ENCODE measurements at places on chromosomes 3 and 15.

GRCh38 chr3:37114251-37115145 lies 59.9 kb downstream of the LRRFIP2 start:
- no peak for DNase-seq

- DNase-seq = no peak
These were observed 815 bp upstream of the ZNF280D start for GRCh38 chr15:56734013-56734635.

DNA sequence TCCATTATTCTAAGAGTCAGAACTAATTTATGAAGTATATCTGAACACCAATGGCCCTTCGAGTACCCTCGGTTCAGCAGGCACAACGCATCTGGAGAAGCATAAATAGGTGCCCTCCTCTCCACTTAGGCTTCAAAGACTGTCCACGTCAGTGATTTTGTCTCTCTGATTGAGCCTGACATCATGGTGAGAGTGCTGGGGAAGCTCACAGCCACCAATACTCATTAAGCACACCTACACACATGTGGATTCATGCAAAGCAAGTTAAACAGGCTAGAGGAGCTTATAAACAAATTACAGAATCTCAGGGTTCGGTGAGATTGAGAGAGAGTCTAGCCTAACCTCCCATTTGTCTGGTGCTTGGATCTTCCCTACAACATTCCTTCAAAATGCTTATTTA lies 3.6 kb downstream of the CLDN1 start:
- DNase-seq = no peak

DNA sequence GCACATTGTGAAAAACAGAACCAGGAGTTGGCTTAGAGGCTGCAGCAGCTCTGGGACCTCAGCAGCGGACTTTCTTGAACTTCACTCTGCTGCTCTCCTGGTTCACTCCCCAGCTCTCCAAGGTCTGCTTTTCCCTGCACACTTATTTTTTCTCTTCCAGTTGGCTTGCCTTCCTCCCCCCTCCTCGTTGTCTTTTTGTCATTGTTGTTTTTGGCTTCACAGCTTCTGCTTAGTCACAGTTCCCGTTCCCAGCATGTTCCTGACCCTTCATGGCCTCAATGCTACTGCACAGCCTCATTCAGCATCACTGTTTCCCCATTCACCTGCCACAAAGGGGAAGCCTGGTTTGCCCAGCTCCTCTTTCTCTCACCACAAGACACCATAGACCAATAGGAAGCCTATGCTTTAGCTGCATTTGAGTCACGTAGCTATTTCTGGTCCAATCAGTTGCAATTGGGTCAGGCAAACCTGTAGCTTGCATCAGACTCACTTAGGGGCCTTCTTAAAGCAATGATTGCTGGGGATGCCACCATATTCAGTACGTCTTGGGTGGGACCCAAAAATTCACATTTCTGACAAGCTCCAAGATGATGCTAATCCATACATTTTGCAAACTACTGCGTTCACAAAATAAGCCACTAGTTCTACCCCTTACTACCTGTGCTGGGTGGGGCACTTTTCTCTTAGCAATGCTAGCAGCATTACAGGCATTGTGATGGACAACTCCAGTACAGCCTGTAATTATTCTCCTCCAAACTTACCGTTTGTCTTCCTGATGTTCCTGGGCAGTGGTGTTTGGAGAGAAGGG lies 7.8 kb upstream of the SUMF1 start:
- DNase-seq = peak; percentile 60

DNA sequence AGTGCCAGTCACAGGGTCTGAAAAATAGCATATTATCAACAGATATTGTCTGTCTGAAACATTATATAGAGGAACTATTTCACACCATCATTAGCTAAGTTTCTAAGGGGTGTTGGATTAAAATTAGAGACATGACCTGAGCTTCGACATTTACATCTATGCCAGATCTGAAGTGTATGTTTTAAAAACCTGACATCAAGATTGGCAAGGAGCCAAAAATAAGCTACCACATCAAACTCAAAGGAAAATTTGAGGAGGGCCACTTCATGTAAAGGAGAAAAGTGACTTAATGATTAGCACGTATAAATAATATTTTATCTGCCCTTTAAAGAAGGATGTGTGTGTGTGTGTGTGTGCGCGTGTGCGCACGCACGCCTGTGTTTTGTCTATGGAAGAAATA lies 752.0 kb upstream of the GRM7 start:
- DNase-seq = no peak

GRCh38 chr15:60576044-60576443 lies 97.1 kb upstream of the ICE2 start:
- DNase-seq = no peak

DNA sequence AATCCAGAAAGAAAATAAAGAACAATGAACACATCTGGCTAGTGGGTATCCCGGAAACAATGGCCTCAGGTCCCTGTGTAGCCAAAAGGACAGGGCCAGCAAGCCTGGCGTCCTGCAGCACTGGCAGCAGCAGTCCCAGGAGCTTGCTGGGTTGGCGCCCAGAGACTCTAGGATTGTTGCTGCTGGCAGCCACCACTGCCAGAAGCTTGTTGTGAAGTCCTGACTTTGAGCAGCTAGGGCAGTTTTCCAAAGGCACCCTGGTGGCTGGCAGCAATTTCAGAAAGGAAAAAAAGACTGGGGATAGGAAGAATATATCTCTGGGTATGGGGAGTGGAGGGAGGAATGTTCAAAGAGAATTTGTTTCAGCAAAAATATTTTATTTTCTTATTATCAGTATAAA lies 11.3 kb downstream of the SHQ1 start:
- peak; percentile 75 for DNase-seq

DNA sequence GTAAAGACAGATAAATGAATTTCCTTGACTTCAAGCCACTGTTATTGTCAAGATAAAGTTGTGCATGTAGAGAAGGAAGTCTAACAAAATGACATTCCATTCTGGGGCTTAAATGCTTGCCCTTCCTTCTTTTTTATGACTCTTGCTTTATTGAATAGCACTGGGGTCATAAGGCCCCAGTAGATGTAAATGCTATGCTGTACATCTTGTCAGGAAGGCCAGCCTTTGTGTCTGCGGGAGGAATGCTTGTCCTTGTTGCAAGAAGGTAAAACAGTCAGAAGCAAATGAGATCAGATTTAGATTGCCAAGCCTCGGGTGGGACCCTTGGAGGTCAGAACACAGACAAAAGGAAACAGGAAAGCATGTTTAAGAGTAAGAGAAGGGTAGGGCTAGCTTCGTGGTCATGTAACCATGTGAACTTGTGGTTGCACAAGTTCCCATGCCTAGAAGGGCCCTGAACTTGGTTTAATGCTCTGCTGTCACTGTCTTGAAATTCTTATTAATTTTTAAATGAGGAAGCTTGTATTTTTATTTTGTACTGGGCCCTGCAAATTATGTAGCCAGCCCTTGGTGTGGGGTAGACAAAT lies 81.5 kb downstream of the PPM1L start:
- DNase-seq = no peak

DNA sequence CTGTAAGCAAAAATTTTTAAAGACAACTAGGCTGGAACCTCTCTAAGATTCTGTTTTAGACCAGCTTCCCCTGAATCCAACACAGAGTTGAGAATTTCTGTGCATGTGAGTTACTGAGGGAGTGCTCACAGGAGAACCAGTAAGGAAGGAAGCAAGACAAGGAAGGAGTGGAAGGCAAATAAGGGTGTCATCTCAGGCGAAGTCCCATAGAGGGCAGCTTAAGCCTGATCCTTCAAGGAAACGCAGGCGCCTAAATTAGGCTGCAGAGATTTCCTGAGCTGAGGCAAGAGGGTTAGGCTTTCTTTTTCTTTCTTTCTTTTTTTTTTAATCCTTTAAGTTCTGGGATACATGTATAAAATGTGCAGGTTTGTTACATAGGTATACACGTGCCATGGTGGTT lies 36.2 kb upstream of the COL6A6 start:
- no peak for DNase-seq

DNA sequence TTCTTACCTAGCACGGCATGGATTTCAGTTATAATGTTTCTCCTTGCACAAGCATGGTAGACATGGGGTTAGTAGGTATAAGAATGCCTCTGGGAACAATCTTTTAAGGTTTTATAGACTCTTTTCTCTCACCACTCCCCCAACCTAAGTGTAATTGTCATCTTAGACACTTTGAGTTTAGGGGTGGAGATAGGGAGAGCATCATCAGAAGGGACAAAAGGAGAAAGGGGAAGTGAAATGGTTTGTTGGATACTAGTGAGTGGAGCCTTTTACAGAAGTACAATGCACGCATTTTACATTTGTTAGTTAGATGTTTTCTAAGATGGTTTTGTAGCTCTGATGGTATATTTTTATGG lies 189.2 kb downstream of the TP63 start:
- DNase-seq = no peak

DNA sequence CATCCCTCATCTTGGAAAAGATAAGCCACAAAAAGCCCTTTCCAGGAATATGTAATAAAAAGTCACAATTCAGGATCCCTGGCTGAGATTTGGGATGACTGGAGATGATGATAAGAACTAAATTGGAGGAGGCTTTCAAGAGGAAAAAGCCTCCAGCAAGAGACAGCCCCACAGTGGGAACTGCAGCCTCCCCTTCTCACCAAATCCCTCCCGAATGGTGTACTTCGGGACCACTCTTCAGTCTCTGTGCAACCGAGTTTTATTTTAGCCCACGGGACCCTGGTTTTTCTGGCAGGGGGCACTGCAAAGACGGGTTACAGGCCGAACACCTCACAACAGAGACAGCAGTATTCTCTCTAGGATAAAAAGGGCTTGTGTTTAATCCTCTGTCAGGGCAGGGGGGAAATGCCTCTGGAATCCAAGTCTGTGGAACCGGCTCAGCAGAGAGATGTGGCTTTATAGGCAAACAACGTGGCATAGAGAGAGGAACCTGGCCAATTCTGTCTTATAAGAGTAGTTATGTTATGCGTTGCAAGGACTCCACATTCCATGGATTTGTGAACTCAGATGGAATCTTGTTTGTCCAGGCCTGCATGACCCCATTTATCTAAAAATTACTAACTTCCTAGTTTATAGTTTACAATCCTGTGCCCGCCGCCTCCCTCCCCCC lies 1.2 kb upstream of the LMCD1 start:
- DNase-seq = no peak

DNA sequence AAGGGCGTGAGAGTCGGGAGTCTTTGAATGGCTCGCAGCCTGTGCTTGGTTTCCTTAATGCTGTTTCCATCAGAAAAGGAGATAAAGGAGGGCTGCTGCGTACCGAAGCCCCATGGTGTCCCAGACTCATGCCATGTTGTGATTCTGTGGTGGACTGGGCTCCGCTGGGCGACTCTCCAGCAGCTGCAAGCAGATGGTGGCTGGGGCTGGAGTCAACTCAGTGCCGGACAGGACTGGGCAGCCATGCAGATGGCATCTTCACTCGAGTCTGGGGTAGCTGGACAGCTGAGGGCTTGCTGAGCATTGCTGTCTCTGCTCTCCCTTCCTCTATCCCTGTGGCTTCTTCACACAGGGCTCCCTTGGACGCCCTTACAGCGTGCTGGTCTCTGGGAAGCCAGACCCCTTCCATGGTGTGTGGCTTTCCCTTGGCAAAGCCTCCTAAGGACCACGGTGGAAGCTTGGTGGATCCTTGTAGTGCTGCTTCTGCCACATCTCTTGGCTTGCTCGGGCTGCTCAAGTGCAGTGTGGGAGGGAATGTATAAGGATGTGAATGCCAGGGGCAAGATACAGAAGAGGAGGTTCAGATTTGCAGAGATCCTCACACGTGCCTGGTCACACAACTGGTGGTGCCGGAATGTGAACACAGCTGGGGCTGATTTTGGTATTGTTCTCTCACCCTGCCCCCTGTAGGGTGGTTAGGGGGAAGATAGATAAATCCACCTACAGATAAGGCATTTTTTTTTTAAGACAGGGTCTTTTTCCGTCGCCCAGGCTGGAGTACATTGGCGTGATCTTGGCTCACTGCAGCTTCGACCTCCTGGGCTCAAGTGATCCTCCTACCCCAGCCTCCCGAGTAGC lies 9.0 kb downstream of the NIPA1 start:
- no peak for DNase-seq

- no peak for DNase-seq
These were observed 187.8 kb downstream of the TLE3 start for GRCh38 chr15:69909719-69910444.

DNA sequence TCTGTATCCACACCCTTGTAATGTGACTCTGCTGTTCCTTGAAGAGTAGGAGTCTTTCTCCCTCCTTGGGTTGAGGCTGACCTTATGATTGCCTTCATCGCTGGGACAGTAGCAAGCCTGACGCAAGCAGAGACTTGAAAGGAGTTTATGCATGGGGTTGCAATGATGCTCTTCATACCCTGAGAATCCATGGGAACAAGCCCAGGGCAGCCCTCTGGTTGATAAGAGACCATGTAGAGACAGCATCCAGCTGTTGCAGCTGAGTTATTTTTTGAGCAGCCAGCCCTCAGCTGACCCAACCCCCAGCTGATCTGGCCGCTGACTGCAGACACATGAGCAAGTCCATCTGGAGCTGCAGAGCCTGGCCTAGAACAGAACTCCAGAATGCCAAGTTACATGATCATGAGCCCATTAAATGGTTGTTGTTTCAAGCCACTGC lies 60.6 kb upstream of the ARNT2 start:
- DNase-seq = peak; percentile 92
